ENCODE measurements at places on chromosomes 4 and X. TPM values are rescaled to one million over a fixed set of nuclear protein-coding genes. Genes with fewer than 3 reads are reported as not detected.

Gene GCNA
- total RNA-seq = 5.6 TPM

Gene KCND1
- 1.5 TPM for total RNA-seq

Gene ALB
- total RNA-seq = not detected

Gene TMPRSS11E
- total RNA-seq = not detected

Gene CDX4
- not detected for total RNA-seq

Gene WDFY3
- total RNA-seq = 0.10 TPM

Gene GABRB1
- total RNA-seq = not detected

Gene HSD17B13
- total RNA-seq = 0.39 TPM

Gene GYG2
- total RNA-seq = not detected

Gene PARM1
- total RNA-seq = 7.8 TPM
